ENCODE measurements at places on chromosomes 7 and 10.

DNA sequence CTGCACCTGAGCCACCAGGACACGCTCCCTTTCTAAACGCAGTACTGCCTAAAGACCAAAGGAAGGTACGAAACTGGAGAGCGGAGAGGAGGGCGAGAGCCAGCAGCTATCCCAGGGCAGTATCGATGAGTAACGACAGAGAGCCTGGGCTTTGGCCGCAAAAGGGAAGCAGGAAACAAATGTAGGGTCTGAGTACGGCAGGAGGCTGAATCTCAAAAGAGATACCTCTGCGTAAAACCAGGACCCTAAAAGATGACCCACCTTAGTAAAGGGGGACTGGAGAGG, 20.4 kb downstream of the PARP12 start:
- no peak for DNase-seq

- DNase-seq, result peak; percentile 6
Measured at GRCh38 chr10:47062441-47063200, 151.4 kb downstream of the PTPN20 start.

DNA sequence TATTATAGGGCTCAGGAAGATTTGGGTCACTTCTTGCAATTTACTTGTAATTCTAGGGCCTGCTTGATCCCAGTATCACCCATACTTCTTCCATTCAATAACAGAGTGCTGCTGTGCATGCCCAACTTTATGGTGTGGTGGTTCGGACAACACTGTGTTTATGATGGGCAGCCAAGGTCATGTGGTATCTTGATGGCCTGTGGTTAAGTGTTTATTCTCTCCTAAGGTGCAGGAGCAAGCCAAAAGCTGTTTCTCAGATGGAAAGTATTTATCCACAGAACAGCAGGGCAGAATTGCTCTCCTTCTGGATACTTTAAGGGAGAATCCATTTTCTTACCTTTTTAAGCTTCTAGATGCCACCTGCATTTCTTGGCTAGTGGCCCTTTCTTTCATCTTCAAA, 433.8 kb downstream of the SH2D4B start:
- no peak for DNase-seq

DNA sequence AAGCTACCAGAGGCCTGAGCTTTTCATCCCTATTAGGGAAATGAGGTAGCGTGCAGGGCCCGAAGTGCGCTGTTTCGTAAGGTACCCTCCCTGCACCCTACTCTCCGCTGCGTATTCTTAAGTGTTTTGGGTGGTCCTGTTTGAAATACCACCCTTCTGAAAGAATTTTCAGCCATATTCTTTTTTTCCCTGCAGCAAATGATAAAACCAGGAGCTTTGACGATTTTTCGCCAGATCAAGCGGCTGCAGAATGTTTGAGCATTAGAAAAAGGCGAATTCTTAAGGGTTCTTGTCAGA, 1.2 kb downstream of the RSBN1L start:
- no peak for DNase-seq

DNA sequence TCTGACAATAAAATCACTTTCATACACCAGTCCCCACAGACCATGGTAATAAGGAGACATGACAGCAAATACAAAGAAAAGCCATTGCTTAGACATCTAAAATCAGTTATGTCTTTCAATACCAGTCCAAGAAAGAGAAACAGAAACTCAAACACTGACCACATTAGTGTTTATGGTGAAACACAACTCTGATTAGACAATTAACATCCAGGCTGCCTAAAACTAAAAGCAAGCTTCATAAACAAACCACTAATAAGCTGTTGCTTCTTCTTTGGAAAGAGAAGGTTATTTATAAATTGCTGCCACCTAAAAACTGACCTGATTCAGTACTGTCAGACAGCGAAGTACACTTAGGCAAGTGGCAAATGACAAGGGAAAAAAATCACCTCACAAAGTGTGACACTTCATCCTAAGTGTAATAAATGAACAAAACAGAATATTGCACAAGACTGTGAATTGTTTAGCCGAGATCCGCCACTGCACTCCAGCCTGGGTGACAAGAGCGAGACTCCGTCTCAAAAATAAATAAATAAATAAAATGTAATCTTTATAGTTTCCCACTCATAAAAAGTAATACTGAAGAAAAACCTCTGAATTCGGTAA, 277.4 kb downstream of the PARD3 start:
- no peak for DNase-seq

- no peak for DNase-seq
Measured at GRCh38 chr10:29559996-29560395, 74.8 kb downstream of the SVIL start.

DNA sequence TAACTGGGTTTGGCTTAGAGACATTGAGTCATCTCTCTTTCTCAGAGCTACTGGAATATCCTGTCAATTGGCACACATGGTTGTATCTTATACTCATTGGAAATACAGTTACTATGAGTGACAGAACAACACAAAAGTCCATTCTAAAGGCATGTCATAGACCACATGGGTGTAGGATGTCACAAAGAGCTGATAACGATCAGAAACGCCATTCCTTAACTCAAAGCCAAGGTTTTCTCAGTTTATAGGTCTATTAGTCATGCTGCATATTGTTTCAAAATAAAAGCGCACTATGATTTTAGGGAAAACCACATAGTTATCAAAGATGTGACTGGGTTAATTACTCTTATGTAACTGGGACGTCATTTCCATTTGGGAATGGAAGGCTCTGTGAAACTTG, 147.2 kb upstream of the FAM171A1 start:
- DNase-seq, result no peak

DNA sequence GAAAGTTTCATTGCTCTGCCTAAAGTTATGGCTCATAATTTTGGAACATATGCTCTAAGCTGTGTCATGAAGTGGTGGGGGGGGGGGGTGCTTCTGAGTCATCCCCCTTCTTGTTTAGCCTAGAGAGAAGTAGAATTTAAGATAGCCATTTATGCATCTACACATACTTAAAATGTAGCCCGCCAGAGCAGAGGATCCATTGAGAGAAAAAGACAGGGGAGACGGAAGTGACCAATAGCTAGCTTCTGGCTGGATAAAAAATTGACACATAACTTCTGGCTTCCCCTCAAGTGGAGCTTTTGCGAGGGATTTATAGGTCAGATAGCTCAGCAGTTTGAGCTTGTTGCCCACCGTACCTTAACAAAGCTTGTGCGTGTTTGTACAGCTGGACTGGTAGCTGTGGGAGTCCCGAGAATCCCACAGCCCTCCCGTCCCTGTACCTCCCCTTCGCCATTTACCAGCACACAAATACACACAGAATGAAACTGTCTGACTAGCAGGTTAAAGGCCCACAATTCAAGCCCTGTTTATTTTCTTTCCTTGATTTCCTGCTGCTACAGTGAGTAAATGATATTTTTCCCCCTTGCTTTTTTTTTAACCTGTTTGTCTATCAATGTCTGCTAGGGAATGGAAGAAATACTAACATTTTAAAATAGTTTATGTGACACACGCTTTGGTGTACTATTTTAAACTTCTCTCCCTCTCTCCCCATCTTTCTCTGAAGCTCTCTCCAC, 232.6 kb upstream of the FERD3L start:
- no peak for DNase-seq

GRCh38 chr7:128833148-128833945, 3.1 kb downstream of the FLNC start:
- DNase-seq, result no peak

GRCh38 chr7:30764030-30764975, 6.9 kb upstream of the MINDY4 start:
- DNase-seq, result no peak

- DNase-seq, result no peak
Measured at GRCh38 chr7:158828133-158829020, 932 bp downstream of the ESYT2 start.

DNA sequence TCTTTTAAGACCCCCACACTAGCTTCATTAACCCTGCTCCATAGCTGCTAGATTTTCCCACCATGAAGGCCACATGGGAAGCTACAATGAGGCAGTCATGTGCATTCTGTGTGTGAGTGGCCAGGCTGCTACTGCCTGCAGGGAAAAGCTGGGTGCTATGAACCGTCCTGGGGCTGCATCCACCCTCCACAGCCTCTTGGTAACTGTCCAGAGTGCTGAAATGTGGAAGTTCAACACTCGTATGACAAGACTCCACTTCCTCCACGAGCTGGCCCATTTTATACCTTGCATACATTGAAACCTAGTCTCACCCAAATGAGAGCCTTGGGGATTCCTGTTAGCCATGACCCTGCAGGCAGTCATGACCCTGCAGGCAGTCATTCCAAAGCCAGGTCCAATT, 59.4 kb downstream of the CUZD1 start:
- DNase-seq, result no peak

DNA sequence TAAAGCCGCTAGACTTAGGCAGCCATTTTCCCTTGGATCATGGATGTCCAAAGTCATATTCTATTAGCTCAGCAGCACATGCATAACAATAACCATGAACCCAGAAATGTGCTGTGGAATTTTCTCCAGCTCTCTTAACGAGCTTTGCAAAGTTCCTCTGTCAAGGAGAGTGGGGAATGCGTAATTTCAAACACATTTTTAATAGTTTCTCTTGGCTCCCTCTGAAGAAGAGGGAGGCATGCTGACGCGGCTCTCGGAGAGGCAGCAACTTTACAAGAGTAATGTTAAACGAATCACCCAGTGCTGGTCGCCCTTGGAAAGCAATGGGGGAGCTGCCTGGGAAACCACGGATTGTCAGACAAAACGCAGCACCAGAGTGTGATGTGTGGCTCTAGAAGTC, 114.8 kb downstream of the RAB18 start:
- no peak for DNase-seq

GRCh38 chr7:21064698-21065648, 278.3 kb upstream of the SP8 start:
- no peak for DNase-seq

- no peak for DNase-seq
Measured at GRCh38 chr7:98687111-98687751, 70.1 kb downstream of the NPTX2 start.

GRCh38 chr10:97494863-97495506, 3.2 kb downstream of the MMS19 start:
- DNase-seq, result peak; percentile 19

GRCh38 chr7:128961030-128961659, 23.4 kb downstream of the IRF5 start:
- DNase-seq, result no peak

DNA sequence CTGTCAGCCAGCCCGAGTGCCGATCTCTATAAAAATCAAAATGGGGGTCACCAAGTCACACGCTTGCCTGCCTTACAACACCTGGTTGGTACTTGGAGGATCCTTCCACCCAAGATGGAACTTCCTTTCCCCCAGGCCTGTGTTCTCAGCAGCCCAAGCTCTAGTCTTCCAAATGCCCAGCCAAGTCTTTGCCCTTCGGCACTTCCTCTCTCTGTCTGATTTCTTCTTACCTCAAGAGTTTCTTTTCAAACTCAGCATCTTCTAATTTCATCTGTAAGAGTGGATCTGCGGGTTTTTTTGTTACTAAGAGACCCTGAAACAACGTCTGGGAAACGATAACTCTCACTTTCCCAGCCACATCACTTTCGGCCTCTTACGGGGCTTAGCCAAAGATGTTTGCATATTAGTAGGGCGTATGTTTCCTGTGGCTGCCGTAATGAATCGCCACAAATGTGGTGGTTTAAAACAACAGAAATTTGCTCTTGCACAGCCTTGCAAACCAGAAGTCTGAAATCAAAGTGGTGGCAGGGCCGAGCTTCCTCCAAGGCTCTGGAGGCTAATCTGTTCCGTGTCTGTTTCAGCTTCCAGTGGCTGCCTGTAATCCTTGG, 219.9 kb downstream of the TCF7L2 start:
- peak; percentile 16 for DNase-seq

GRCh38 chr7:103795107-103795506, 194.4 kb downstream of the RELN start:
- DNase-seq, result no peak

GRCh38 chr7:368651-369475, 78.9 kb downstream of the FOXL3 start:
- DNase-seq, result no peak

- peak; percentile 1 for DNase-seq
Measured at GRCh38 chr7:34091321-34091917, 186.1 kb downstream of the BMPER start.

- DNase-seq, result no peak
Measured at GRCh38 chr7:69596723-69597277, 1.5 kb upstream of the AUTS2 start.

DNA sequence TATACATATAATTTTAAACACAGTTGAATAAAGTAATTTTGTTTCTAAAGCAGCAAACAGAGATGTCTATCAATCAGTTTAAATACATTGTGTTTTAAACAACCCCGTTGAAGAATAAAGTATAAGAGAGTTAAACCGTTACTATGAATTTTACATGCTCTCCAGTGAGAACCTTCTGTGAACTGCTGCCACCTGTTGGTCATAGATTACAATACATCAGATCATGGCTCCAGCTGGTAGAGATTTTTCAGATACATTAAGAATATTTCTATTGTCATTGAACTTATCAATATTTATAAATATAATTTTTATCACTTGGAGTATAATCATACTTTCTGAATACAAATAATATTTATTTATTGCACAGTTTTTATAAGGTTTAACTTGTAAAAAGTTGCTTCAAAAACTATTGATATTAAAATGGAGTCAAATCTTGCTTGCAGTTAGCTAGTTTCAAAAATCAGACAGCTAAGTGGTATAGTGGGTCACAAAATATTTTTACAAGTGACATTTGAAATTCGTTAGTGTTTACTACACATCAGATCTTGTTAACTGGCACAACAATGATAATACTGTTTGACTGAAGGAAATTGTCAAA, 561.2 kb upstream of the PHF14 start:
- peak; percentile 27 for DNase-seq

DNA sequence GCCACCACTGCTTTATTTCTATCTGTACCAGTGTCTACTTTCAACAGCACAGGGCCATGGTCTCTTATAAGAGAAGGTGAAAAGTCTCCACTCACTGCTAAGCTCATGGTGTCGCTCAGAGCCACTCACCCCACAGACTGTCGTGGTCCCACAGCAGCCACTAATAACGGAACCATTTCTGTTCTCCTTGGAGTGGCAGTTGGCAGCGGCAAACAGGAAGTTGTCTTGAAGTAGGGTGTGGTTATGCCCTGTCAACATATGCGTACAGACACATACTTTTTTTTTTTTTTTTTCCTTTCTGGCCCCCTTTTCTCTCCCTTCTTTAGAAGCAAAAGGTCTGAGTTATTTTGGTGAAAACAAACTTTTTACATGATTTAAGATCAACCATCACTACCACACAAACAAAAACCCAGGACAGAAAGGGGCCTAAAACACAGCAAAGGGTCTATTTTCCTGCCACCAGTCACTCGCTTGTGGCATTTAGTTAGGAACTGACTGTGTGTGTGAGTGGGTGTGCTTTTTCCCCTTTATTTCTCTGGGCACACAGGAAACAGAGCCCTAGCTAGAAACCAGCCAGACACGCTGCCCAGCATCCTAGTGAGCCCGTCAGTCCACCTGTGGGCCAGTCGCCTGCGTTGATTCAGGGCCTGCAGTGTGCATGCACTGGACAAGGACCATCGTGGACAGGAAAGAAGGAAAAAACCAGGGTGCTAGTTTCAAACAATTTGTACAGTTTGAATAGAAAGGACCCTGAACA, 96.7 kb upstream of the EFCAB10 start:
- peak; percentile 78 for DNase-seq

Data from CD4-positive, alpha-beta T cell treated with Interleukin-12 subunit alpha and Interleukin-12 subunit beta, for 1 hour (primary cell).